Left lung (tissue), 14 donors: ENCODE measurements at places on chromosomes 5 and 9.
A peak's percentile ranks its signal among the peaks of the same experiment; 100 is the strongest.

DNA sequence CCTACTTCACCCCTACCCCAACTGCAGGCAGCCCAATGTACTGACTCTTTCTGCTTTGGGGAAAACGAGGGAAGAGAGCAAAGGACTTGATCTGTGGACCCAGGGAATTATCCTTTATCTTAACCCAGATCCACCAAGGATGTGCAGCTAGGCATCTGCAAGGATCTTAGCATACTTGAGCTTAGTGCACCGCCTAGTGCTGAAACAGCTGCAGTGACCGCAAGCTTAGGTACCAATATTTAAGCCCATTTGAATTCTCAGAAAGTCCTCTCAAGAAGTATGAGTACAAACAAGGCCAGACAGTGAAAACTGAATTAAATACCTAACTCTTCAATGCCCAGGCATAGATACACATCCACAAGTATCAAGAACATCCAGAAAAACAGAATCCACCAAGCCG lies 576.7 kb upstream of the ADAMTS16 start:
- no peak for DNase-seq

DNA sequence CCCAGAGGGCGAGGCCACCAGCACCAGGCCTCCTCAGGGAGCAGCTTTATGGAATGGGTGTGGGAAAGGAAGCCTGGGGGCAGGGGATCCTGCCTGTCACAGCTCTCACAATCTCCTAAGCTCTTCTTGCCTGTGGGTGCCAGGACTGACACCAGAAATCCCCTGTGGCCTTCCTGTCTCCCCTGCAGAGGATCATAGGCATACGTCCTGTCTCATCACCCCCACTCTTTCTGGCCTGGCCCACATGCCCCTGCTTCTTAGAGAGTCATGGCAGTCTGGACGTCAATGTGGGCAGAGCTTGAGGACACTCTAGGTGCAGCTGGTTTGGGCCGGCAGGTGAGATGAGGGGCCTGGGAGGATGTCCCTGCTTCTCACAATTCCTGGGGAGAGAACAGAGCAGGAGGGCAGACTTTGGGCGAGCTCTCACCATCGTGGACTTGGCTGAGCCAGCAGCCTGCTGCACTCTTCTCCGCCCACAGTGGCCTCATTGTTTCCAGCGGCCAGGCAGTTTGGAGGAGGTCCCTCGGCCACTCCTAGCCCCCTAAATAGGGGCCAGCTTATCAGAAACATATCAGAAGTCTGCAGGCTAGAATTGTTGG lies 67.3 kb upstream of the ZFR start:
- DNase-seq = no peak

- DNase-seq = no peak
Observed at GRCh38 chr9:83296123-83296522, 233.2 kb upstream of the RASEF start.

DNA sequence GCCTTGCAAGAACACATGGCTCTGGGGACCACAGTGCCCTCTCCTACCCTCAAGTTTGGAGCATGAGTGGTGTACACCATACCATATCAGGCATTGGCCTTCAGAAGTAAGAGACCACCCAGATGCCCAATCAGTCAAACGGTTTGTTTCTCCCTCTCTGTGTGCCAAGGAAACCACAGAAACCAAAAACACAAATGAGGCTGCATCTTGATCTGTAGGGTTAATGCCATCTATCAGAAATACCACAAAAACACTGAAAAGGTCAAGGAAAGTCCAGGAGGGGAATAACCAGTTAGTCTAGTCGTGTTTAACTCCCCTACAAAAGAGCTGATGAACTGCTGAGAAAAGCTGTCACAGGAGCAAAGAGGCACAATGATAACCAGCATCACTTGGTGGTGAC lies 78.4 kb downstream of the INSYN2B start:
- no peak for DNase-seq

- no peak for DNase-seq
Observed at GRCh38 chr9:74985041-74985440, 32.3 kb upstream of the C9orf40 start.

GRCh38 chr5:78979117-78979742 lies 5.9 kb downstream of the ARSB start:
- DNase-seq = no peak

DNA sequence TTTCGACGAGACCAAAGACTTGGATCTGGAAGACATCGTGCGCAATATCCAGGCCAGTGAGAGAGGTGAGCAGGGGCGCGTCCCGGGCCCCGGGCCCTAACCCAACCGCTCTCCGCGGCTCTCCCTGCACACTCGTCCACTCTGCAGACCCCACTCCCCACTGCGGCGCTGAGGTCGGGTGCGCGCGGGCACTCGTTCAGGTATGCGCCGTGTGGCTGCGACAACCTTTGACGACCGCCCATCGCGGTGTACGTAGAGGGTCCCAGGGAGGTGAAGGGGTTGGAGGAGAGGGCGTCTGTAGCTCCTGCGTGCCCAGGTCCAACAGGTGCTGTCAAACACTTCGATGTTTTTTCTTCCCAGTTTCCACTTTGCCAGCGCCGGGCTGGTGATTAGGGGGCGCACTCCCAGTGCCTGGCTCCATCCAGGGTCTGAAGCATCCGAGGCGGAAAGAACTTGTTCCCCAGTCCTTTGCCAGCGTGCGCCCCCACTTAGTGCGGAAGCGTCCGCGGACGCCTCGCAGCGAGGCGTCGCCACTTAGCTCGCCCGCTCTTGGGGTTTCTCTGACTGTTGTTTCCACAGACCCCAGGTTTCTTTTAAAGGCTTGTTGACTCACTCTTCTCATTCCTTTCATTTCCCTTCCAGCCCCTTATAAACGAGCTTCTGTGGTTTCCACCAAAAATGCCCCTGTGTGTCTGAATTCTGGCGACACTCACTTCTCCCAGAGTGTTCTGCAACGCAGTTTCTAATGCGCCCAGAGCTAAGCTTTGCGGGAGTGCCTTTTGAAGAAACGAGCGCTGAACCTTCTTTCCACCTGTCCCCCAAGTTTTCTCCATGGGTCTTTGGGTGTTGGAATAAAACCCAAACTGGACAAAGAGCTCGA lies 1.6 kb downstream of the NPR3 start:
- DNase-seq = peak; percentile 22

- DNase-seq = no peak
Observed at GRCh38 chr9:4269872-4270271, 30.0 kb downstream of the GLIS3 start.

- DNase-seq = no peak
Observed at GRCh38 chr5:107364443-107365319, 306.1 kb downstream of the EFNA5 start.

DNA sequence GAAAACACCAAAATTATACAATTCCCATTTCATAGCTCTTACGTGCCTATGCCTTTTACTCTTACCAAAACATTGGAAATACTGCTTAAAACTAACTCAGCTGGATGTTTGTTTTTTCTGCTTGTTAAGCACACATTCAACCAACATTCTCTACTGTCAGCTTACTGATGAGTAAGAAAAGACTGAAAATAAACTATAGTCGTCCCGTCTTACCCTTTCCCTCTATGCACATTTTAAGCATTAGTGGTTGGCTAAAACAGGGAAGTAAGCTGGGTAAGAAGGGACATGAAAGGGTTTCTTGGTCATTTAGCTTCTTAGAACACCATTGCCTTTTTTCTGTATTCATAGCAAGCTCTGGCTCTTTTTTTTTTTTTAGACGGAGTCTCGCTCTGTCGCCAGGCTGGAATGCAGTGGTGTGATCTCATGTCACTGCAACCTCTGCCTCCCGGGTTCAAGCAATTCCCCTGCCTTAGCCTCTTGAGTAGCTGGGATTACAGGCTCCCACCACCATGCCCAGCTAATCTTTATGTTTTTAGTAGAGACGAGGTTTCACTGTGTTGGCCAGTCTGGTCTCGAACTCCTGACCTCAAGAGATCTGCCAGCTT lies 232.1 kb upstream of the PCSK5 start:
- DNase-seq = no peak

DNA sequence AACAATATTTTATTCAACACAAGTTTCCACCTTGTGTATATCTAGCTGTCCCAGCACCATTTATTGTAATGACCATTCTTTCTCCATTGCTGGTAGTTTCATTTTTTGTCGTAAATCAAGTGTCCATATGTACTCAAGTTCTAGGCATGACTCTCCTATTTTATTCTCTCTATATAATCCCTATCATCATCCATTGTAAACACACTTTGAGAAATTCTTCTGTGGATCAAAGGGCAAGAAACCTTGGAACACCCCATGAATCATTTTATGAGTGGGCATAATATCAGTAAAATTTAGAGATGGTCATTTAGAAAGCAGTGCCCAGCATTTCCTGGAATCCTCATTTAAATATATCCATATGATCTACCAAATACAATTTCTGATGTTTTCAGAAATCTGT lies 35.8 kb upstream of the SPATA31D4 start:
- no peak for DNase-seq

GRCh38 chr5:84623019-84623418 lies 238.3 kb upstream of the EDIL3 start:
- DNase-seq = no peak

DNA sequence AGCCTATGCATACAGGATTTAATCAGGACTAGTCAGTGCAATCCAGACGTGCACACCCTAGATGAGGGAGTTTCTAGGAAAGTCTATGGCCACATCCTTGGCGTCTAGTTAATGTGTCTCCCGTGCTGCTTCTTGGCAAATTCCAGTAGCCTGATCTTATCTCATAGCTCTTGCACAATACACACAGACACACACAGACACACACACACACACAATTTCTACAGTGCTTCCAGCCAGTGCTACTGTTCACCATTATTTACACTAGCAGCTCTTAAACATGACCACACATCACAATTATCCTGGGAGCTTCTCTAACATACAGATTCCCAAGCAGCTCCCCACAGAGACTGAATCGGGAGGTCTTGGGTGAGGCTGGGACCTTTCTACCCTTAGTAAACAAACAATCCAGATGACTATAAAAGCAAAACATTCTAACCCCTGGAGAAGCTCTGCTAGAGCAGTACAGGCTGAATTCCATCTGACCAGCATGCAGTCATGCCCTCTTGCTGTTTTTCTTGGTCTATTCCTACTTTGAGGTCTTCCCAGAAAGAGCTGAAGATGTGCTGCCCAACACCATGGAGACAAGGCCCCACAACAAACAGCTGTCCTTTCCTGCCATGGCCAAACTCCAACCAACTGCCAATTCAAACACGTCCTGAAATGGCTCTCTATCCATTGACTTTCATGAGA lies 236.6 kb downstream of the DEPDC1B start:
- no peak for DNase-seq

DNA sequence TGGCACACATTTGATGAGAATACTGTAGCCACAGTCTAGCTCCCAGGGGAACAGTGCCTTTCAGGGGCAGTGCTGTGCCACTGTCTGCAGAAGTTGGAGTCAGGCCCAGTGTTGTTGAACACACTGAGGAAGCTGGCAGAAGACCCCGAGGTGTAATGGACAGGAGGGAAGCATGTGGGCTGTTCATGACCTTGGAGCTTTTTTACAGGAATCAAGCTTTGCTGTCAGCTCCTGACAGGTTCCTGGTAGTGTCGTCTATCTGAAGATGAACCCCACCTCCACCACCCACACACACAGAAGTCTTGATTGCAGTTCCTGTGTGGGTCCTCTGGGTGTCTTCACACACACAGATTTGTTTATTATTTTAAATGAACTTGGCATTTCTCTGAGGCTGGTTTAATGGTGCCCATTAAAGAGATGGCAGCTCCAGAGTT lies 40.3 kb upstream of the TNFAIP8 start:
- no peak for DNase-seq
